ENCODE measurements at places on chromosomes 4 and X. TPM values are rescaled to one million over a fixed set of nuclear protein-coding genes. Genes with fewer than 3 reads are reported as not detected.

Gene SYTL4
- 4.8 TPM for total RNA-seq

DNA sequence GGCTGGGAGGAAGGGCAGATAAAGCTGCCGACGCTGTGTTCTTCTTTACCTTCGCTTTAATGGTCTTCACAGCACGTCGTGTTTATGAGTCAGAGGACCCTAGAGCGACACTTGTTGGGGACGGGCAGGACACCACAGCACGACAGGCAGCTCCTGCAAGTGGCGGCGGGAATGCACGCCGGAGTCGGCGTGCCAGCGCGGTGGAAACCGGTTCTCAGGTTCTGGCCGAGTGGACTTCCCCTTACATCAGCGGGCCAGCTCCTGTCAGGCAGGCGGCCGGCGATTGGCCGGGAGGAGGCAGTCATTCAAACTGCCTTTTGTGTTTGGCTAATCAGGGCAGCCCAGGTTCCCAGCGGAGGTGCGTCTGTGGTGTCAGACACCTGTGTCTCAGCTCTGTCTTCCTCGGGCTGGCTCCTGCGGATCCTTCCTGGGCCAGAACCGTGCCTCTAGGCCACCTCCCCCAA is 150.9 kb downstream of the SHROOM3 start:
- peak; percentile 81 for DNase-seq

DNA sequence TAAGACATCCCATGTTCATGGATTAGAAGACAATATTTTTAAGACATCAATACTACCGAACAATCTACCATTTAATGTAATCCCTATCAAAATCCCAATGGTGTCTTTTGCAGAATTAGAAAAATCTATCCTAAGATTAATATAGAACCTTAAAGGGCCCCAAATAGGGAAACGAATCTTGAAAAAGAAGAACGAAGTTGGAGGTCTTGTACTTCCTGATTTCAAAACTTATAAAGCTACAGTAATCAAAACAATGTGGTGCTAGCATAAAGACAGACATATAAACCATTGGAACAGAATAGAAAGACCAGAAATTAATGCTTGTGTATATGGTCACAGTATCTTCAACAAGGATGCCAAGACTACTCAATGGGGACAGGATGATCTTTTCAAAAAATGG is 42.0 kb downstream of the CENPE start:
- DNase-seq: no peak

DNA sequence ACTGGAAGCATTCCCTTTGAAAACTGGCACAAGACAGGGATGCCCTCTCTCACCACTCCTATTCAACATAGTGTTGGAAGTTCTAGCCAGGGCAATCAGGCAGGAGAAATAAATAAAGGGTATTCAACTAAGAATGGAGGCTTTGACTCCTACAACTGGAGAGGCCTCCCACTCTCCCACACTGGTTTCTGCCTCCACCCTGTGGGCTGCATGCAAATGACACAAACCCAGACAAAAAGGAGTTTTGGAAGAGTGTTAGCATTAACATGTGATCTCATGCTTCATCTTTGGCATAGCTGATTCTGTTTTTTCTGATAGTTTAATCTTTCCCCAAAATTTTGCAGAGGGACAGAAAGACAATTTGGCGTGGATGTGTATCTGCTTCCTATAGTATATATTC is 80.8 kb upstream of the IQCM start:
- DNase-seq: no peak

DNA sequence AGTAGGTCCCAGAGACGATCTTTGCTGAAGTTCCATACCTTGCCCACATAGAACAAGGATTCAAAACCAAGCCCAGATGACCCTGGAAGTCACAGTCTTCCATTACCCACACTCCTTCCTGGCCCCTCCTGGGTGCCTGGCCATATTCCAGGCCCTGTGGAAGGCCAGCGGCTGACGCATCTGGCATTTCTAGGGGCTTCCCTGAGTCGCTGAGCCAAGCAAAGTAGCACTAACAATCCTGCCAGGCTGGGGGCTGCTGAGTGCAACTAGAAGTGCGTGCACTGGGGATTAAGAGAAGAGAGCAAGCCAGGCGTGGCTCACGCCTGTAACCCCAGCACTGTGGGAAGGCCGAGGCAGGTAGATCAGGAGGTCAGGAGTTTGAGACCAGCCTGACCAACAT is 175.2 kb upstream of the CPEB2 start:
- DNase-seq: no peak

GRCh38 chr4:99135541-99136162 is 8.4 kb downstream of the ADH4 start:
- DNase-seq: no peak

GRCh38 chrX:45323387-45323786 is 122.7 kb upstream of the DIPK2B start:
- no peak for DNase-seq

- no peak for DNase-seq
These were observed 29.9 kb upstream of the UBE2NL start for GRCh38 chrX:143854006-143854405.

DNA sequence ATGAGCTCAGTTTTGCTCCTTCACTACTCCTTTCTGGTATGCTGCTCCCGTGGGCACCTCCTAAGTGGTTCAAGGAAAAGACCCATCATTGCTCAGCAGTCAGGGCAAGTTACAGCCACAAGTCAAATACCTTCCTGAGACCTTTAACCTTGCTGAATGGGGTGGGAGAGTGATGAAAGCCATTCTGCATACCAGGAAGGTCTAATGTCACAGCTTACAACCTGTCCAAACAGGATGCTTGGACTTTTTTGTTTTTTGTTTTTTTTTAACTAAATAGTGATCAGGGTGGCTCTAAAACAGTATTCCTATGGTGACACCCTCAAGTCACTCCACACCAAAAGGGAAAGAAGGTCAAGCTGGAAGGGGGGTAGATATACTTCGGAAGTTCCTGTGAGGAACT is 93.1 kb downstream of the GPC3 start:
- no peak for DNase-seq
